Choroid plexus epithelial cell (primary cell): ENCODE measurements at places on chromosomes 1 and 21.

GRCh38 chr1:63622849-63623566 is 29.8 kb downstream of the PGM1 start:
- no peak for DNase-seq

GRCh38 chr1:233933339-233933738 is 28.9 kb downstream of the SLC35F3 start:
- no peak for DNase-seq

- no peak for DNase-seq
Measured at GRCh38 chr1:89995598-89996449, 914 bp downstream of the ZNF326 start.

GRCh38 chr21:26100573-26100972 is 70.0 kb downstream of the APP start:
- DNase-seq: no peak

- no peak for DNase-seq
Measured at GRCh38 chr1:84949664-84950063, 47.2 kb downstream of the MCOLN2 start.
